ENCODE measurements at places on chromosomes 1 and 21.
A peak's percentile ranks its signal among the peaks of the same experiment; 100 is the strongest.

DNA sequence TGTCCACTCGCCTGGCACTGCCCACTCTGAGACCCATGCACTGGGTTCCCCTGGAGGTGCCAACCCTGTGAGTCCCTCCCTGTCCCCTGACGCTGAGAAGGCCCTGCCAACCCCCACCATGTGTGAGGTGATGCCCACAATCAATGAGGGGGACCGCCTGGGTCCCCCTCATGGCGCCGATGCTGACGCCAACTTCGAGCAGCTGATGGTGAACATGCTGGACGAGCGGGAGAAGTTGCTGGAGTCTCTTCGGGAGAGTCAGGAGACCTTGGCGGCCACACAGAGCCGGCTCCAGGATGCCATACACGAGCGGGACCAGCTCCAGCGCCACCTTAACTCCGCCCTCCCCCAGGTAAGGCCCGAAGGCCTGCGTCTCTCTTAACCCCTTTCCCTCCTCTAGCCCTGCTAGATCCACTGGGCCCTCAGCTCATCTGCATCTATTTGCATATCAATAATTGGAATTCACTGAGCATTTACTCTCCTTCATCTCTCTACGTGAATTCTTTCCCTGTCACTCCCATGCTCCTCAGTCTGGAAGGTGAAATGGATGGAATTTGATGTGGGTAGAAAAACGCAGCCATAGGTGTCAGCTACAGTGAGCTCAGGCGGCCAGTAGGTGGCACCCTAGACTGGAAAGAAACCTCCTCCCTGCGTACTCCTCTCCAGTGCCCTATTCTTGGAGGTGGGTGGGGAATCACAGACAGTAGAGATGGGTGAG lies 12.8 kb downstream of the PPFIA4 start:
- peak; percentile 45 for DNase-seq

GRCh38 chr1:44086692-44087474 lies 31.7 kb upstream of the KLF17 start:
- DNase-seq: no peak

DNA sequence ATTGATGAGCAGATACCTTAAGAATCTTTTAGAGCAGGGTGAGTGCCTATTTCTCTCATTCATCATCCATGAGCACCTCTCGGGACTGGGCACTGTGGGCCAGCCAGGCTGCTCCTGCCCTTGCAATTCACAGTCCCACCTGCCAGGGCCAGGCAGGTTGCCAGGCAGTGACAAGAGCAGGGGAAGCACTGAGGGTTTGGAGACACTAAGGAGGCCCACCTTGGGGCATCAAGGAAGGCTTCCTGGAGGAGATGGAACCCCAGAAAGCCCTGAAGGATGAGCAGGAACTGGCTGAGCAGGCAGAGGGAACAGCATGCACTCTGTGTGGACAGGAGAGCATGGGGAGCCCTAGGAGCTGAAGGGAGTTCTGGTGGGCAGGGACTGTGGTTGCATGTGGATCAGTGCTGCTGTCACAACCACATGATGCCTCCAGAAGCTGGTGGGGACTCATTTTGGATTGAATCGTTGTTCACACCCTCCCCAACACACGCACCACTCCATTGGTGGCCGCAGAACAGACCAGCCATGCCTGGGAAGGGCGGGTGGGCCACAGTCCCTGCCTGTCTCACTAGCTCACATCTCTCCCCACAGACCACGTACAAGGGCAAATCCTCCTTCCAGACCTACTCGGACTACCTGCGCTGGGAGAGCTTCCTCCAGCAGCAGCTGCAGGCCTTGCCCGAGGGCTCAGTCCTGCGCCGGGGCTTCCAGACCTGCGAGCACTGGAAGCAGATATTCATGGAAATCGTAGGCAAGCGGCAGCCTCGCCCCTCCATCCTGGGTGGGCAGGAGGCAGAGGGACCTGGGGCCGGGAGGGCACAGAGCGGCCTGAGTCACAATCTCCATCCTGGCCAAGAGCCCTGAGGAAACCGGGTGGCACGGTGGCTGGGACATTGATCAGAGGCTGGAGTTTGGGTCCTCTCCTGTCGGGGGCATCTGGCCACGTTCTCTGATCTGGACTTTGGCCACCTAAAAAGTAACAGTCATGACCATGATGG lies 55.1 kb downstream of the DISP3 start:
- DNase-seq: no peak

DNA sequence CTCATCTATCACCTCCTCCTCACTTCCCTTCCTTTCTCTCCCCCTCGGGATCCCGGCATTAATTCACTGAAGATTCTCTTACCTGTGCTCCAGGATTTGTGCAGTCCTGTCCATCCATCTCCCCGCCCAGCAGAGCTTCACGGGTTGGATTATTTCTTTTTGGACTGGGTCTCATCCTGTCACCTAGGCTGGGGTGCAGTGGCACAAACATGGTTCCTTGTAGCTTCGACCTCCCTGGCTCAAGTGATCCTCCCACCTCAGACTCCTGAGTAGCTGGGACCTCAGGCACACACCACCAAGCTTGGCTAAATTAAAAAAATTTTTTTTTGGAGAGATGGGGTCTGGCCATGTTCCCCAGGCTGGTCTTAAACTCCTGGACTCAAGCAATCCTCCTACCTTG lies 12.3 kb upstream of the CSF3R start:
- no peak for DNase-seq

- DNase-seq: no peak
Measured at GRCh38 chr1:185694081-185694480, 40.1 kb upstream of the HMCN1 start.

DNA sequence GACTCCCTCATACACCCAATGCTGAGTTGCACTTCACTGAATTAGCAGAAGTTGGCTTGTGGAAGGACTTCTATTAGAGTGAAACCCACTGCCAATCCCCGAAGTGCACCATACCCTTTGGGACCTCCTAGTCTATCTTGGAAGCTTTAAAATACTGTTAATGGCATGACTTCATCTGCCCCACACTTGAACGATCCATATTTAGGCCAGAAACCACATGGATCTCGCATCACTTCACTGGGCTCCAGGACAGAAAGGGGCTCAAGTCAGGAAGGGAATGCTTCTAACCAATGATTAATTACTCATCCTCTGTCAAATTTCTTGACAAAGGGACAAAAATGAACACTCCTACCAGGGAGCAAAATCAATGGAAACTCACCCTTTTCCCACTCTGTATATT lies 69.1 kb downstream of the BCAR3 start:
- no peak for DNase-seq

GRCh38 chr1:26970810-26971209 lies 10.5 kb upstream of the KDF1 start:
- no peak for DNase-seq

DNA sequence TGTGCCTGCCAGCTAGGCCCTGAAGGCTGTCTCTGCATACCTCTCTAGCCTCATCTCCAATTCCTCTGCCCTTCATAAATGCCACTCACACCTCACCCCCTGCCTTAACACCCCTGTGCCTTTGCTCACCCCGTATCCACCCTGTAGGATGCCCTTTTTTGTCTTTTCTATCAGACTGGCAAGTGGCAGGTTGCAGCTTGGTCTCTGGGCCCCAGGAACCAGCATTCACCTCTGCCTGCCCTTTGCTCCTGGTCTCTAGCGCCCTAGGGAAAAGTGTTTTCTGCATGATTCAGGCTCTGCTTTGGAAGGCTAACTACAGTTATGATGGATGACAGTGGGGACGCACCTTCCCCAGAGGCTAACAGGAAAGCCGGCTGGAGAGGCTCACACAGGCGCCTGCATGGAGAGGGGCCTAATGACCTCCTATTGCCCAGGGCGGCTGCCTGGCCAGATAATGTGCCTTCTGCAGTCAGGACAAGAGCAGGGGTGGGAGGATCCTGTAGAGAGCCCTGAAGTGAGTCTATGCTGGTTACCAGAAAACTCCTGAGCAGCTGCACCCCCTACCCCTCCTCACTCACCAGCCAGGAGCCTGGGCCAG lies 11.2 kb downstream of the KANK4 start:
- no peak for DNase-seq

DNA sequence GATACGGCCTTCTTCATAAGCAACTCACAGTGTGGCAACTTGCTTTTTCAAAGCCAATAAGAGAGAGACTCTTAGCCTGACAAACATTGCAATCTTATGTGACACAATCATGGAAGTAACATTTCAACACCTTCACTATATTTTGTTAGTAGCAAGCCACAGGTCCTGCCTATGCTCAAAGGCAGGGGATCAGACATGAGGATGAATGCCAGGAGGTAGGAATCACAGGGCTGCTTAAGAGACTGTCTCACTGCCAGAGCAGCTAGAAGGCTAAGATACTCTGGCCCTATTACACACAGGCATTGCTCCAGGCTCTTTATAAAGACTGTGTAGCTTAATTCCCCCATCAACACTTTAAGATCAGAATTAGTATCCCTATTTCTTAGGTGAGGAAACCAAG lies 236.2 kb upstream of the KAZN start:
- DNase-seq: no peak

Measured in activated T-cell treated with anti-CD3 and anti-CD28 coated beads for 48 hours (primary cell).